Activated CD4-positive, CD25-positive, alpha-beta regulatory T cell treated with anti-CD3 and anti-CD28 coated beads, Interleukin-2, amount 50 U/mL, for 24 hours (primary cell): ENCODE measurements at places on chromosomes 13 and 19.

DNA sequence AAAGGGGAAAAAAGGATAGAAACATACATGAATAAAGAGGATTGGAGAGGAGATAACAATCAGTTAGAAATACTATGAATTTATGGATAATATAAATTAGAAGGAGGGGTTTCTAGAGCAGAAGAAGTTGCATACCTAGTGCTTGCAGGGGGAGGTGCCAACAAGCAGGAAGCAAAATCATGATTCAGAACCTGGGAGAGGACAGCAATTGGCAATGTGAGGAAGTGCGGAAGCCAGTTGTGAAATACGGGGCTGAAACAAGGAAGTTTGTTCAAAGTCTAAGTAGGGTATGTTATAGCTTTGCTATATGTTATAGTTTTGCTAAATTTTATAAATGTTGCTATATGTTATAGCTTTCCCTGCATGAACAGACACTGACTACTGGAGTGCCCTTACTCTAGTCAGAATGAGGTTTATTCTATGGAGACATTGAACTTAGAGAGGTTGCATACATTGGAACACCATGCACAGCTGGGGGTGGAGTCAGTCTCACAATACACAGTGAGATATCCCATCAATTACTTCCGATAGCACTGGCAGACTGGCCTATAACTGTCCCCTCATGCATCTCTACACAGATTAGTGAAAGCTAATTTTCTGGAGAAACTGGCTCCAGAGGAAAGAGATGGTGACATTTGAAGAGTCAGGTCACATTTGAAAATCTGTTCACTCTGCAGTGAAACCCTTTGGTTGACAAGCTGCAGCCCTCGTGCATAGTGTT, 92.1 kb downstream of the GPC6 start:
- ATAC-seq = no peak

- ATAC-seq = no peak
Measured at GRCh38 chr13:31022928-31023530, 90.6 kb downstream of the TEX26 start.

GRCh38 chr19:48795055-48795684, 15.7 kb downstream of the BCAT2 start:
- ATAC-seq = peak; percentile 99

GRCh38 chr19:46471116-46471733, at the start of gene PNMA8A:
Gene PNMA8A, minus strand, starts transcription at chr19:46471563. Its CDS starts 528 bp downstream, at chr19:46471035.
- no peak for ATAC-seq

GRCh38 chr19:43555185-43555770, 20.0 kb downstream of the XRCC1 start:
- peak; percentile 85 for ATAC-seq

DNA sequence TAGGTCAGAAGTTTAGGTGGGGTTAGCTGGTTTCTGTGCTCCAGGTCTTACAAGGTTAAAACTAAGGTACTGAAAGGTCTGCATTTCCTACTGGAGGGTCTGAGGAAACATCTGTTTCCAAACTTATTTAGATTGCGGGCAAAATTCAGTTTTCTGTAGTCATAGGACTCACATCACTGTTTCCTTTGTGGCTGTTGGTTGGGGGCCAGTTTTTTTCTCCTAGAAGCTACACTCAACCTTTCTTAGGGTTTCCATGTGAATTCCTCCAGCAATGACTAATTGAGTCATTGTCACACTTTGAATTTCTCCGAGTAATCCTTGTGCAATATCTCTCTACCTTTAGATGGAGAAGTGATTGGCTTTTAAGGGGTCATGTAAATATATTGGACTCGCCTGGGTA, 773.4 kb upstream of the SLITRK1 start:
- no peak for ATAC-seq

GRCh38 chr19:459724-460511, 915 bp downstream of the SHC2 start:
- no peak for ATAC-seq

GRCh38 chr13:35724446-35724845, 248.0 kb upstream of the MAB21L1 start:
- ATAC-seq = no peak

- no peak for ATAC-seq
Measured at GRCh38 chr19:30102666-30103065, 160.6 kb downstream of the URI1 start.

DNA sequence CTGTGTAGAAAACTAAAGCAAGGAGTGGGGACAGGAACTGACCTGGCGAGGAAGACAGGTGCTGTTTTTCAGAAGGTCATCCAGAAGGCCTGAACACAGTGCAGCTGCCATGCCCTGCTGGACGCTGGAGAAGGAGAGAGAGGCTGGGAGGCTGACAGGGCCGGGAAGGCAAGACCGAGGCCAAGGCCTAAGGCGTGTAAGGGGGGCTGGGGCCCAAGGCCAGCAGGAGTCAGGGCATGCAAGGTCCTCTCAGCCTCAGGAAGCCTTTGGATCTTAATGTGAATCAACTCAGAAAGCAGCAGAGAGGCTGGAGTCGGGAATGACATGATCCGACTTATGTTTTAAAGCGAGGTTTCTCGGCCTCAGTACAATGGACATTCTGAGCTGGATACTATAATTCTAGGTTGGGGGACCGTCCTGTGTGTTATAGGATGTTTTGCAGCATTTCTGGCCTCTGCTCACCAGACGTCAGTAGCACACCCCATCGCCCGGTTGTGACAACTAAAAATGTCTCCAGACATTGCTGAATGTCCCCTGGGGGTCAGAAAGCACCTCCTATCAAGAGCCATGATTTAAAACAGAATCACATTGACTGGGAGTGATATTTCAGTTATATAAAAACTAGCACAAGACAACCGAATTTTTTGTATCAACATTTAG, 530.4 kb downstream of the MYO16 start:
- no peak for ATAC-seq

DNA sequence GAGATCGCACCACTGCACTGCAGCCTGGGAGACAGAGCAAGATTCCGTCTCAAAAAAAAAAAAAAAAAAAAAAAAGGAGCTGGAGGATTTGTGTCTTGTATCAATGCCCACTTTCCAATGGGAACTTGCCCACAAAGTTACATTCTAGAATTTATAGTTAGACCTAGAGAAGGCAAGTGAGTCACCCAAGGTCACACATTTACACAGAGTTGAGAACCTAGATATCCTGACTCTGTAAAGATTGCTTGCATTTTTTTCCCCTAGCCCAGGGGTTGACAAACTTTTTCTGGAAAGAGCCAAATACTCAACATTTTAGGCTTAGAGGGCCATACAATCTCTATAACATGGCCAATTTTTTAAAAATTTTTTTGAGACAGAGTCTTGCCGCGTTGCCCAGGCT, 7.7 kb upstream of the BRD4 start:
- ATAC-seq = no peak

GRCh38 chr19:7799640-7800355, 30.2 kb upstream of the EVI5L start:
- ATAC-seq = peak; percentile 51
